NCI-H82 (cell line): ENCODE measurements at places on chromosomes 1 and 21.

GRCh38 chr21:16992448-16992847 lies 520.4 kb upstream of the CXADR start:
- peak; percentile 30 for DNase-seq

GRCh38 chr1:67833602-67833940 lies 304 bp upstream of the GNG12 start:
- peak; percentile 57 for DNase-seq

DNA sequence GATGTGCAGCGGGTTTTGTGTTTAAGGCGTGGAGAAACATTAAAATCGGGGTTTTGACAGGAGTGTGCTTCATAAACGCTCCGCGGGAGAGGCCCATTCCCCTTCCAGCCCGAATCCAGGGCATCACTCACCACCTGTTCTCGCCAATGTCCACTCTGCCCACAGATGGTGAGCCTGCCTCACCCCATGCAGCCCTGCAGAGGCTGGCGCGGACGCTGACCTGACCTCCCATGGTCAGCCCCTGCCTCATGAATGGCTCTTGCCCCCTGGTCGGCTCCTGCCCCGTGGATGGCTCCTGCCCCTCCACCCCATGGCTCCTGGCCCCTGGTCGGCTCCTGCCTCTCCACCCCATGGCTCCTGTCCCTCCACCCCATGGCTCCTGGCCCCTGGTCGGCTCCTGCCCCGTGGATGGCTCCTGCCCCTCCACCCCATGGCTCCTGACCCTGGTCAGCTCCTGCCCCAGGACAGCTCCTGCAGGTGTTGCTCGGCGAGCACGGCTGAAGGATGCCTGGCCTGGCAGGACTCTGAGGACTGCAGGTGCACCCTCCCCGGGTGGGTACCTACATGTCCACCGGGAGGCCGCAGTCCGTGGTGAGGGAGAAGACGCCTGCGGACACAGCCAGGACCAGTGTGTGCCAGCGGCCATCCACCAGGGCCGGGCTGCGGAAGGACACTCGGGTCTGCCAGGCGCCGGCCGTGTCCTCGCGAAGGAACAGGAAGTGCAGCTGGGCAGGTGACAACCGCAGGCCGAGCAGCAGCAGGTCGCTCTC lies 6.7 kb downstream of the KRTAP10-1 start:
- no peak for DNase-seq

DNA sequence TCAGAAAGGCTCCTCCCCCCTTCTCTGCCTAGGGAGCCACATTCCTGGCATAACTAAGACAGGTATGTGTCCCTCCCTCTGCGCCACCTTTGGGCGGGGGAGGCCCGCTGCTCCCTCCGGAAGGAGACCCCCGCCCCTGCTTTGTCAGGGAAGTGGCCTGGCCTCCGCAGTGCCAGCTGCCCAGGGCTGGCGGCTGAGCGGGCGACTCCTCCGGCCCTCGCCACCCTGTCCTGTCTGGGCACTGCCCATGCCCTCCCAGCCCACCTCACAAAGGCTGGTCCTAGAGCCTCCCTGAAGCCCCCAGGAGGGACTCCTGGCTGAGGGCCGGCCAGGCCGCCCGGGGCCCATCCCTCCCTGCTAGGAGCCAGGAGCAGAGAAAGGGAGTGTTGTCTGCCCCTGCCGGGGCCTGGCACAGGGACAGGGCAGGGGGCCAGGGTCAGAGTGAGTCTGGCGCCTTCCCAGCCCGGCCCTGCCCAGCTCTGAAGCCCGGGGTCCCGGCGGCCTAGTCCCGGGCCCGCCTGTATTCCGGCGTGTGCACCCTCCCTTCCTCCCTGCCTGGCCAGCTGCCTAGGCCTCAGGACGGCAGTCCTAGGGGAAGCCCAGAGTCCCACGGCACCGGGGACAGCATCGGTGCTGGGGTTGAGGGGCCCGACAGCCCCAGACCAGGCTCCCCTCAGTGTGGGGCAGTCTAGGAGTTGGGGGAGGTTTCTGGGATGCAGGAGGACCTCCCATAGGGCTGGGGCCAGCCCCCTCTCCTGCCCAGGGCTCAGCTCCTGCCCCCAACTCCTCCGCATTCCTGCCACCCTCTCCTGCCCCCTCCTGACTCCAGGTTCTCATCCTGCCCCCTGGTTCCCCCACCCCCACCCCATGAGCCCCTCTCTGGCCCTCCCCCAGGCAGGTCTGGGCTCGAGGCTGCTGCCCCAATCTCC lies 5.1 kb downstream of the AGRN start:
- no peak for DNase-seq

- DNase-seq = no peak
Observed at GRCh38 chr1:229448845-229449244, 15.0 kb upstream of the ACTA1 start.

GRCh38 chr1:55069280-55069679 lies 29.9 kb downstream of the PCSK9 start:
- DNase-seq = no peak

DNA sequence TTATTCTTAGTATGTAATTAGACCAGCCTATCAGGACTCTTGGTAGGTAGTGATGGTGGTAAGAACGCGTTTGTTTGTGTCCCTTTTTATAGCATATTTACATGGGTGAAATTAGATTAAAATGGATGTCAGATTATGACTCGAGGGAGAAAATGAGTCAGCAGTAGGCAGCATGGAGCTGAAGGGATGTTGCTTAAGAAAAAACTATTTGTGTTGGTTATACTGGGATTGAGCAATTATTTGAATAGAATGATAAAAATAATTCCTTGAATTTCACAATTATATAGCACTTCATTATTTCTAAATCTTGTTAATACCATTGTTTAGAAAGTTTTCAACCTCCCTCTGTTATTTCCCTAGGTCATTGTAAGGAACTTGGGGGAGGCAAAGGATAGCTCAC lies 348.8 kb downstream of the RYR2 start:
- no peak for DNase-seq

DNA sequence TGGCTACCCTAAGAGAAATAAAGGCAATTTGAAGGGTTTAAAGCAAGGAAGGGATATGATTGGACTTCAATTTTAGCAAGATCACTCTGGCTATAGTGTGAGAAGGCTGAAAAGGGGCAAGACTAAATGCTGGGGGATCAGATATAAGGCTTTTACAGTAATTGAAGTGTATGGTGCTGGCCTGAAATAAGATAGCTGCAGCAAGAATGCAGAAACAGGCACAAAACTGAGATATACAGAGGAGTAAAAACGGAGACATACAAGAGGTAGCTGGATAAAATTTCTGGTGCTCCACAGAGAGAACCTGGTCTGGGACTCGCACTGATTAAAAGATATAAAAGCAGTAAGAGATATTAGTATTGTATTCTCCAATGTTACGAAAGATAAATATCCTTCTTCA lies 92.0 kb downstream of the DENND1B start:
- no peak for DNase-seq

- DNase-seq = no peak
Observed at GRCh38 chr1:188641566-188642211, 1812.9 kb downstream of the PLA2G4A start.
